ENCODE measurements at places on chromosomes 5 and 9.

DNA sequence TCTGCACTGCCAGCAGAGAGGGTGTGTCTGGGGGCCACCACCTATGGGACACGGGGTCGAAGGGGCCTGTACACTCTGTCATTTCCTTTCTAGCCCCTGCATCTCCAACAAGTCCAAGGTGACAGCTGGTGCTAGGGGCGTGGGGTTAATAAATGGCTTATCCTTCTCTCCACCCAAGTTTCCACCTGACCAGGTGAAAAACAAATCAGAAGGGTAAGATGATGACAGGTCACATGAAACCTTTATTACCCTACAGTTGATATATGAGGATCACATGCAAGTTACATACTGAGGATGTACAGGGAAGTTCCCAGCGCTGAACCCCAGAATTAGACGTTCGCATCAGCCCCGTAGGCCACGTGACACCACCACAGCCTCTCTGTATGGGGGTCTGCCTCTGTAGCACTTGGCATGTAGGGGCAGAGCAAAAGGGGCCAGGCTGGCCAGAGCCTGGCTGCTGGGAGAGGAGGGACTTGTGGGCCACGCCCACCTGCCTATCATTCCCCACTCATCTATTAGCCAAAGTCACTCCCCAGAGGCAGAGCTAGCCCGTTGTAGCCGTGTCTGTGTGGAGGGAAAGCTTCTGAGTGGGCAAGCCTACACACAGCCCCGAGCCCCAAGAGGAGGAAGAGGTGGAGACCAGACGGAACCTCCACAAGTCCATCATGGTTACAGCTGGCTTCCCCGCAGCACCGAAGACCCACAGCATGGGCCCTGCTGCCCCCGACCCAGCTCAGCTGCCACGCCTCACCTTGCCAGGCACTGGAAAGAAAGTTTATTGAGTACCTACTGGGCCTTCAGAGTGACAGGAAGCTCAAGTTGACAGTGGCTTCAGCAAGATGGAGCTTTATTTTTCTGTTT is 2.2 kb downstream of the TMEM141 start:
- DNase-seq: no peak

- DNase-seq: no peak
Observed at GRCh38 chr5:154944716-154945115, 3.8 kb downstream of the MRPL22 start.

- peak; percentile 12 for DNase-seq
Observed at GRCh38 chr5:126449751-126450271, 26.6 kb downstream of the GRAMD2B start.

DNA sequence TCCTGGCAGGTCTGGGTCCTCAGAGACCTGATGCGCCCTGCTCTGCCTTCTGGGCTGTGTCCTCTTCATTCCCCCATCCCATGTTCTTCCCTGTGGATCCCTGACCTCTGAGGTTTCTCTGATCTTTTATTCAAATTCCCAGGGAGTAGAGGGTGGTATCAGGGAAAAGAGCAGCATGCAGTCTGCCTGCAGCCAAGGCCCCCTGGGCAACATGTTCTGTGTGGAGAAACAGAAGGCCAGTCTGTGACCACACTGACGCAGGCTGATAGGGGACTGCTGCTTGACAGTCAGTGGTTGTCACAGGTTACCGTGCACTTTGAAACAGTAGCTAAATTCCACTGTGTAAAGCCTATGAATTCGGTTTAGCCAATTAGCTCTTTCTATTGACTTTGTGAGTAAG is 156.6 kb upstream of the IRX2 start:
- DNase-seq: no peak

DNA sequence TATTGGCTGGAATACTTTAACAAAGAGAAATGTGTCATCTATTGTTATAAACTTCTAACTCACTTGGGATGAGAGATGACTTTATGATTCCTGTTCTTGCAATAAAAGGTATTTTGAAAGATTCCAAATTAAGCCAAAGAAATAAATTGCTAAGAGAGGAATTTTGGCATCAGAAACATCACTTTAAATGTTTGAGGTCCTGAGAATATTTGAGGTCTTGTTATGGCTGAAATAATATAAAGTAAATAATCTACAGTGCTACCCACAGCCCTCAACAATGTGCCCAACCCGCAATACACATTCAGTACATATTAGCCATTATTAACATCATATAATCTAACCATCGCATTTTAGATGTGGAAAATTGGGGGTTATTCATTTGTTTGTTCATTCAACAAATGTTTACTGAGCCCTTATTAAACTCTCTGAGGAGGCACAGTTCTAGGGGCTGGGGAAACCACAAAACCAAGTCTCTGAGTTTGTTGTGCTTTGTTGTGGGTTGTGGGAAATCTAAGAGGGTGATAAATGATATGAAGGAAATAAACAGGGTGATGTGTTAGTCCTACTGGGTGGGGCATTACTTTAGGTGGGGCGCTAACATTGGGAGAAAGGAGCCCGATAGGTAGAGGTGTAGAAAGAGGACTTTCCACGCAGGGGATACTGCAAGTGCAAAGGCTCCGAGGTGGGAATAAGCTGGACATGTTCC is 135.2 kb upstream of the CLINT1 start:
- no peak for DNase-seq

GRCh38 chr9:91530829-91531228 is 107.2 kb upstream of the NFIL3 start:
- DNase-seq: no peak

DNA sequence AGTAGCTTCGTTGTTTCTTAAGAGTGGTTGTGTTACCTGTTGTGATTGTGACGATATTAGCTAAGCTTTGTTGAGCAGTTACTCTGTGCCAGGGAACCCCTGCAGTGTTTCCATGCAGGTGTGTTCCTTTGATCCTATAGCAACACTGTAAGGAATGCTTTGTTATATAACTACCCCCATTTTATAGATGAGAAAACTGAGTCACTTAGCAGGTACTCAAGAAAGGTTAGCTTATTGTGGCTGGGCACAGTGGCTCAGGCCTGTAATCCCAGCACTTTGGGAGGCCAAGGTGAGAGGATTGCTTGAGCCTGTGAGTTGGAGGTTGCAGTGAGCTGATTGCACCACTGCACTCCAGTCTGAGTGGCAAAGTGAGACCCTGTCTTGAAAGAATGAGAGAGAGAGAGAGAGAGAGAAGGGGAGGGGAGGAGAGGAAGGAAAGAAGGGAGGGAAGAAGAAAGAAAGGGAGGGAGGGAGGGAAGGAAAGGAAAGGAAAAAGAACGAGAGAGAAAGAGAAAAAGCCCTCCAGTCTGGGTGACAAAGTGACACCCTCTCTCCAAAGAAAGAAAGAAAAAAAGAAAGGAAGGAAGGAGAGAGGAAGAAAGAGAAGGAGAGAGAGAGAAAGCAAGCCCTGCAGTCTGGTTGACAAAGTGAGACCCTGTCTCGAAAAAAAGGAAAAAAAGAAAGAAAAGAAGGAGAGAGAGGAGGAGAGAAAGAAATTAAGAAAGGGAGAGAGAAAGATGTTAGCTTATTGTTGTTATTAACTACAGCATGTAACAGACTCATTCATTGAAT is 85.6 kb upstream of the RARS1 start:
- no peak for DNase-seq

GRCh38 chr5:159017786-159018185 is 81.9 kb downstream of the EBF1 start:
- DNase-seq: no peak

DNA sequence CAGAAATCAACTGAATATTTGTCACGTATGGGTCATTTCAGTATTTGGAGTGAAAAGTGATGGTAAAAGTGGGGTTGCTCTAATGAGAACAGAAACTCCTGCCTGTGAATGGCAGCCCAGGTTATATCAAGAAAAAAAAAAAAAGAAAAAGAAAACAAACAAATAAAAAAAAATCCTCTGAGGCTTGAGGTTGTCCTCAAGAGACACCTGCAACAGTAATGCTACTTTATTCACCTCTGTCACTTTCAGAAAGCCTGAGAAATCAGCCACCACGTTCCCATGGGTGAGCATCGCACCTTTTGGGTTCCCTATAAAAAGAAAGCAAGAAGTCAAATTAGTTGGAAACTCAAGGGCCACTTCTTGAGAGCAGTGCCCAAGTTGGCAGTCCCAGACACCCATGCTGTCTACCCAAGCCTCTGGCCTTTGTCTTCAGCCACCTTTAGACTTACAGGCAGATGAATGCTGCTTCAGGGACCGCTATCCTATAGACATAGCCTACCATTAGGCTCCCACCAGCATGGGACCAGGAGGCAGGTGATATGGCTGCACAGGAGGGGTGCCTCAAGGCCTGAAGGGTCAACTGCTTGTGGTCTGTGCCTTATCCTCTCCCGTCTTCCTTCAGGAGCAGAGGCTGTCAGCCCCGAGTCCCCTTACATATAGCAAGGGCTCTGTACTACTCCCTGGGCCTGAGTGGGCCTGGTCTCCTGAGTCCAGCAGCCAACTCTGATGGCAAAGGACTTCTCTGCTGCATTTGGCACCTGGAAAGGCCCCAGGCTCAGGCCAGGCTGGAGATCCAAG is 31.1 kb upstream of the MEIKIN start:
- DNase-seq: no peak

GRCh38 chr9:34171753-34172535 is 6.9 kb upstream of the UBAP1 start:
- no peak for DNase-seq

DNA sequence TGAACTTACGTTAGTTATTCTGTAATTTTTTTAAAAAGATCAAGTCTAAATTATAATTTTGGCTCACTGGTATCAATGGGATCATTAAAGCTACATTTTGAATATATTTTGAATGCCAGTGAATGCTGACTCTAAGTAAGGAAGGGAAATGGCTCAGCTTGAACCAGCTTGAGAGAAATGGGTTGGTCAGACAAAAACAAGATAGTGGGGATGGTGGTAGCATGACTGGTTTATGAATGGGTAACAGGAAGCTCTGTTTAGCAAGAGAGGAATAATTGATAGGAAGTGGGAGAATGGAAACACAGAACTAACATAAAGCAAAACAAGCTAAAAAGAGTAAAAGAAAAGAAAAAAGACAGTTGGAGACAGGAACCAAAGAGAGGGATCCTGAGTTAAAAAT is 220.2 kb downstream of the ADAMTS6 start:
- no peak for DNase-seq

GRCh38 chr9:128455849-128456612 is at the start of gene ODF2:
TSS of gene ODF2 (plus strand) at chr9:128456006. CDS start at chr9:128456092, 86 bp downstream.
- DNase-seq: peak; percentile 99

DNA sequence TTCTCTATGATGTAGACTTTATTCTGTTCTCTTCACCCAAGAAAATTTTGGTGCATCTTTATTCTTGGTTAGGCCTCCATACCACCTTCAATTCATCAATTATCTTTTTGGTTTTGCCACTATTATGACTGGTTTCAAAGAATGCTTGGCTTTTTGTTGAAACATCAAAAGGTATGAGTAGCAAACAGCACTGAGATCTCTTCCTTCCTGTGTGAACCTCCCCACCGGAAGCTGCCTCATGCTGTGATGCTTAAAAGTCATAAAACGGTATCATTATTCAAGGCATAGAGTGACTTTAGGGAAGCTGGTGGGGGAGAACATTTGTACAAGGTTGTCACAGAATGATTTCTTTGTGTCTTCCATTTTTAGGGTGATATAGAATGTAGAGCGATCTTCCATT is 70.6 kb downstream of the IQGAP2 start:
- DNase-seq: no peak

DNA sequence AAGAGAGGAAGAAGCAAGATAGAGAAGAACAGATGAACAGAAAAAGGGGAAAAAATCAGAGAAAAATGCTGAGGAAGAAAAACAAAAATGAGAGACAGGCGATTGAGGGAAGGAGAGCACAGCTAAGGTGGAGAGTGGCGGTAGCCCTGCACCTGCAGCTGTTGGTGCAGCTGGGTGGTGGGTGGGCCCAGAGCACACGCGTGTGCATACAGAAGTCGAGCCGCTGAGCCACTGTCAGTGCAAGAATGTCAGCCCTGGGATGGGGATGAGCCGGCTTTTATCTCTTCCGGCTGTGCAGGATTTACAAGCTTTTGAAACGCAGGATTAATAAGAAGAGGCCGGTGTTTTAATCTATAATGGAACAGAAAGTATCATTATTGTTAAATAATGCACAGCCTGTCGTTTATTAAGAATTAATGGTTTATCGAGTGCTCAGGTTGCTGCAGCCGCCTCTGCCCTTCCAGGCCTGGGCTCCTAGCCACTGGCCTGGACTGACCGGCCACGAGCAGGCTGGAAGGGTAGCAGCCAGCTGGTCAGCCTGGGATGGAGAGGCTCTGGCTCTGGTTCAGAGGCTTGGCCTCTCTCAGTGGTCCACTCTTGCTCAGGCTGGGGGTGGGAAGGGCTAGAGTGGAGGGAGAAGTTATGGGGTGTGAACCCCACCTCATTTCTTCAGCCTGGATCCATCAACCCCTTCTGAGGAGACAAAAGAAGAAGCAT is 68.7 kb downstream of the PCDH1 start:
- DNase-seq: no peak

GRCh38 chr5:157222506-157223230 is 42.0 kb downstream of the ITK start:
- peak; percentile 15 for DNase-seq

DNA sequence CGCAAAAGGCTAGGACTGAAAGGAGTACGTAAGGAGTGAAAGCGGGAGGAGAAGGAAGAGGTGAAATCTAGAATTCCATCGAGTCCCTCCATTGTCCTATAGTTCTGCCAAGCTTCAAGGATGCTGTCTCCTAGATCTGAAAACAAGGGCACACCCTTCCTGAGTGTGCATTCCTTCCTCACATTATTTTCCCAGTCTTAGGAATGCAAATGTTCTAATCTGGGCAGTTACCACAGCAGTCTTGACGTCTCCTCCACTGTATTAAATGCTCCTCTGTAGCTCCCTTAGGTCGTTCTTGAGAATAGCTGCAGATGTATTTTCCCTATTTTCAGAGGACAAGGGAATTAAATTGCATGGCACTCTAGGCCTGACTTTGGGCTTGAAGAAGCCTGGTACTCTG is 127.6 kb downstream of the SLIT3 start:
- no peak for DNase-seq

DNA sequence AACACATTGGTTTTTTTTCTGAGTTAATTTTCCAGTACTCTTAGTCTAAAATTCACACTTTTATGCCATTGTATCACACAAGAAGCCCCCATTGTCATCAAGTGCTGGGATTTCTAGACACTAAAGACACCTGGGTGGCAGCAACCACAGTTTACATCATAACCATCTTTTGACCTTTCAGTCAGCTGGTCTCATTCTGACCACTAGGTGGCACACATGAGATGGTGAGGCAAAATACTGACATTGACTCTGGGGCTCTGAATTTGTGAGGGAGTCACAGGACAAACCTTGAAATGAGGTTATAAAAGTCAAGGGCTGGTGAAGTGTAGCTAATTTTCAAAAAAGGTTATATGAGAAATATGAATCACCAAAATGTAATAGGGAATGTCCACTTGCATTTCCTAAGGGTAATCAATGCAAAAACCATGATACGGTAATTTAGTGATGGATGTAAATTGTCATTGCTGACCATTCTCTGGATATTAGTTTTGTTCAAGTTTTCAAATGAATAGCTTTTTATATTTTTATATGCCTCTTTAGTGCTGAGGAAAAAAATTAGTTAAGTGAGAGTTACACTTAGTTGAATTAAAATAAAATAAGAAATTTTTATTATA is 229.4 kb downstream of the DMAC1 start:
- peak; percentile 21 for DNase-seq

DNA sequence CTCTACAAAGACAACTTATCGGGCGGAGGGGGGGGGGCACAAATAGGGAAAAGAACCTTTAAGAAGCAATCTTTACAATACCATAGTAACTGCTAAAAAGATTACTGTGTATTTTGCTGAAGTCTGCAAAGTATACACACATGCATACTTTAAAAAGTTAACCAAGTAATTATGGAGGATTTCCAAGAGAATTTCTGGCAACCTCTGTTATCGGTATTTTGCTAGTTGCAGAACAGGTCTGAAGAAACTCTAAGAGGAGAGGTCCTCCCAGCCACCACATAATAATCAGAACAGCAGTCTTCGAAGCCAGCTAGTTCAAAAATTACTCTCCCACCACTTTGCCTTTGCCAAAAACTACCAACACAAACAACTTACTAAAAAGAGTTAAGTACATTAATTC is 56.1 kb downstream of the UBAP2 start:
- DNase-seq: no peak
